Fibroblast of villous mesenchyme (primary cell): ENCODE measurements at places on chromosomes 3 and 15. TPM values are rescaled to one million over a fixed set of nuclear protein-coding genes. Genes with fewer than 3 reads are reported as not detected.
A peak's percentile ranks its signal among the peaks of the same experiment; 100 is the strongest.

ATP8B4 gene
- total RNA-seq, result 4.2 and 90.2 TPM in 2 replicates

IQCH gene
- 2.6 and 4.7 TPM in 2 replicates for total RNA-seq

LRRC2 gene
- 2.2 and 5.2 TPM in 2 replicates for total RNA-seq

CPNE9 gene
- not detected in 2 replicates for total RNA-seq

GPR87 gene
- total RNA-seq, result 0.43 TPM in 1 of 2 replicates, not detected in the other

GATA2 gene
- total RNA-seq, result 26.7 and 41.0 TPM in 2 replicates

NRROS gene
- under 0.01 and 0.32 TPM in 2 replicates for total RNA-seq

SKOR1 gene
- 0.32 TPM in 1 of 2 replicates, not detected in the other for total RNA-seq

DNA sequence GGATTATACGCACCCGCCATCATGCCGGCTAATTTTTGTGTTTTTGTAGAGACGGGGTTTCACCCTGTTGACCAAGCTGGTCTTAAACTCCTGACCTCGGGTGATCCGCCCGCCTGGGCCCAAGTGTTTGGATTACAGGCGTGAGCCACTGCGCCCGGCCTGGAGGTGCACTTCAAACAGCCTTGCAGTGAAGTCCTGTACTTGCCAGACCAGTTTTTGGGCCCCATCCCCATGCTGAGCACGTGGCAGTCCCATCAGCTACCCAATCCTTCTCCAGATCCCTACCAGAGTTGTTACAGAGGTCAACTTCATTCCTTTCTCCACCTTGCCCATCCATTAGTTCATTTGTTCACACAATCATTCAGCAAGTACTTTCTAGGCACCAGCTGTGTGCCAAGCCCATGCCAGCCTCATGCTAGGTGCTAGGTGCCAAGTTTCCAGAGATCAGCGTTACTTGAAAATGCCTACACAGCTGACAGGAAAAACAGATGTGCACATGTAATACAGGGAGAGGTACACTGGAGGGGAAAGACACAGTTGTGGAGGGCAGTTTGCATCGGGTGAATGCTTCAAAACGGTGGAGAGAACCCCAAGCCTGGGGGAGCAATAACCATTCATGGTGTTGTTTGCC is 2.2 kb downstream of the DNAH1 start:
- DNase-seq, result no peak

GRCh38 chr3:138187296-138188012 is at the start of gene ARMC8:
ARMC8 (plus strand) TSS chr3:138187301; CDS start chr3:138187555, 254 bp downstream.
- DNase-seq, result peak; percentile 86

DNA sequence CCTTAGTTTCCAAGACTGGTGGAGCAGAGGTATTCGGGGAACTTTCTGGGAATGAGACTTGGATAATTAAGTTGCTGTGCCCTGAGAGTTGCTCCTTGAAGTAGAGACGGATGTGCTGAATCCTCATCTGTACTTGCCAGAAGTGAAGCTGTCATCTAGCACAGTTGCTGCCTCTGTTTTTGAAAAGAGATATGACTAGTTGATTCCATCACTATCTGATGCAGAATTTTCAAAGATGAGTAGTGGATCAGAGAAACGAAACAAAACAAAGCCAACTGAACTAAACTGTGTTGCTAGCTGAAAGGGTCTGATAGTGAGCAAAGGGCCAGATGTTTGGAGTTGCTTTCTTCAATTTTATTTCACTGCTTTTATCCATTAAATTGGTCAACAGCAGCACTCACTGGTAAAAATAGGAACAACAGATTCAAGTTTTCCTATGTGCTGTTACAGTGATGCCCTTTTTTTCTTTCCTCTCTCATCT is 52.7 kb downstream of the MITF start:
- DNase-seq, result peak; percentile 80

DNA sequence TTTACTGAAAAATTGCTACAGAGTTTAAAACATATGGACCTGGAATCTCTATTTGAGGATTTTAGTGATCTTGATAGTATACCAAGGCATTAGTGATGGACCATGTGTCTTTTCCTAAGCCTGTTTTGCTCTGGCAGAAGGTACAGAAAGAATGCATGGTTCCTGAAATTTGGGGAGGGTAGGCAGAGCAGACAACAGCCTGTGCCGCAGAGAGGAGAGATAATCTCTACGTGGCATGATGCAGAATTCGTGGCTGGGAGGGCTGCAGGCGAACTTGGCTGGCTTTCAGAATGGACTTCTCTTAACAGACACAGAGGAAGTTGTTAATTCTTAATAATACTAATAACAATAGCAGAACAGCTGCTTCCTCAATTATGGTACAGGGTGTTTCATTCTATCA is 137.5 kb upstream of the FOXB1 start:
- no peak for DNase-seq

- no peak for DNase-seq
These were observed 4.0 kb downstream of the FBXL22 start for GRCh38 chr15:63601026-63601703.

DNA sequence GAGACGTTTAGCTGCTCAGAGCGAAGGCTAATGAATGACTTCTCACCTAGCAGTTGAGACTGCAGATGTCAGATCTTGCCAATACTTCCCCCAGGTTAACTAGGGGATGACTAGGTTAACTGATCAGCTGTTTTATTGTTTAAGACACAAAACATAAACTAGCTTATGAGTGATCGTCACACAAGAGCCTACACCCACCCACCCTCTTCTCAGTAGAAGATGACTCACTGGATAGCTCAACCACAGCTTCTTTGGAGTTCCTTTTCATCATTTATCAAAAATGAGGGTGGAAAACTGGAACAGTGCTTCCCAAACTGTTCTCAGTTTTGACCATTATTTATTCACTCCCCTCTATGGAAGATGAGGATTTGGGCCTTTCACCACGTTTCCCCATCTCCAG is 25.2 kb downstream of the GASK1A start:
- no peak for DNase-seq

GRCh38 chr15:25065876-25066275 is 111.1 kb downstream of the SNRPN start:
- no peak for DNase-seq

DNA sequence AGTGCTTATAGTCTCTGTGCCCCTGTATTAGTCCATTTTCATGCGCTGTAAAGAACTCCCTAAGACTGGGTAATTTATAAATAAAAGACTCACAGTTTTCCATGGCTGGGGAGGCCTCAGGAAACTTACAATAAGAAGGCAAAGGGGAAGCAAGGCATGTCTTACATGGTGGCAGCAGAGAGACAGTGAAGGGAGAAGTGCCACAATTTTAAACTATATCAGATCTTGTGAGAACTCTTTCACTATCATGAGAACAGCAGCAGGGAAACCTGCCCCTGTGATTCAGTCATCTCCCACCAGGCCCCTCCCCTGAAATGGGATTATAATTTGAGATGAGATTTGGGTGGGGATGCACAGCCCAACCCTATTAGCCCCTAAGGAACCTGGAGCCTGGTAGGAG is 243.2 kb downstream of the EDEM1 start:
- no peak for DNase-seq

DNA sequence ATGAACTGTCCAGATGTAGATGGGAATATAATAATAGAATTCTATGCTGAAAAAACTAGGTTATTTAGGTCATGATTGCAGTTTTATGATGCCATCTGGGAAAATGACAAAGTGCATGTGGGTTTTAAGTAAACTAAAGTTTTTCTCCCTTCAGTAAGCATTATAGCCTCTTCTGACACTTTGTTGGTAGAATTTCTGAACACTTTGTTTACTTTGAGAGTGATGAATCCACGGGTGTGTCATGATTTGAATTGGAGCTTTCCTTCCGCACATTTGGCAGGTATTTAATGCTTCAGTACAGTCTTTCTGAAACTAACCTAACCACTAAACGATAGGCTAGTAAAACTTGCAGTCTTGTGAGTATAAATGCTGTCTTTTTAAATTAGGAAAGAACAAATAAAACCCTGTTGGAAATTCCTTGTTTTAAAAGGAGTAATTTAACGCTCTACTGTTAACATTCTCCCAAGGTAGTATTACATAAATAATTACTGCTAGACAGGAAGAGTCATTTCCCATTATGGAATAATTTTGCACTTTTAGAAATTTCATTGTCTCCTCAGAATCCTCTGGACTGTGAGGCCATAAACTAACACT is 7.0 kb downstream of the FILIP1L start:
- DNase-seq, result peak; percentile 74

GRCh38 chr3:166889241-166889640 is 490.9 kb downstream of the ZBBX start:
- DNase-seq, result no peak

GRCh38 chr3:177917234-177917861 is 618.9 kb upstream of the KCNMB2 start:
- DNase-seq, result no peak

DNA sequence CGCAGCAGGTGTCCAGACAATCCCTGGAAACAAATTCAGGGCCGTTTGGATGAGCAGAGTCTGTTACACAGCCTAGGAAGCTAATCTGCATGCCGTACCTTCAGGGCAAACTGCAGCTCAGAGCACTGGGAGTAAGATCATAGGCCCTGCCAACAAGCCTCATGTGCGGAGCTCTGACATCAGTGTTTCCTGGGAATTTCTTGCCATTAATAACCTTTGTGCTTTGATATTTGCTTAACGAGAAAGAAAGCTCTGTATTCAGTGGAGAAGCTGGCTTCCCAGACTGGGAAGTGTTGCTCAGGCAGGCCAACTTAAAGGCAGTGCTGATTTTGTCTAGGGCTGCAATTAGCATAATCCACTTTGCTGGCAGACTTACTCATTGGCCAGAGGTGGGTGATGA is 116.1 kb upstream of the KLHL25 start:
- no peak for DNase-seq

- no peak for DNase-seq
These were observed 29.0 kb upstream of the FURIN start for GRCh38 chr15:90839187-90840071.

GRCh38 chr15:57388464-57388863 is 12.2 kb downstream of the CGNL1 start:
- DNase-seq, result no peak

DNA sequence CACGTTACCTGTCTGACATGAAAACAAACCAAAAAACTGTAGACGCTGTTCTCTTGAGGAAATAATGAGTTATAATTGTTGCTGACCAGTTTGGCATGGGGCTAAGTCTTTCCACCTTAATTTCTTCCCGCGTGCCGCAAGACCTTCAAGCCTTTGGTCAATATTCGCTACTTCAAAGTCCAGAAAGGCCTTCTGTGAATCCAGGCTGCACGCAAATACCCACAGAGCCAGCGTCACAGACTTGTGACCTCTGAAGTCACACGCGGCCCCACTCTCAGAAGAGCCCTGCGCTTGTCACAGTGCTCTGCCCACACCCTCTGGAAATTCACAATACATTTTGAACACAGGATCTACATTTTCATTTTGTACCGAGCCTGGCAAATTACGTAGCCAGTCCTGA is 275.2 kb downstream of the SHQ1 start:
- no peak for DNase-seq
